ENCODE measurements at places on chromosomes 11 and 22.

DNA sequence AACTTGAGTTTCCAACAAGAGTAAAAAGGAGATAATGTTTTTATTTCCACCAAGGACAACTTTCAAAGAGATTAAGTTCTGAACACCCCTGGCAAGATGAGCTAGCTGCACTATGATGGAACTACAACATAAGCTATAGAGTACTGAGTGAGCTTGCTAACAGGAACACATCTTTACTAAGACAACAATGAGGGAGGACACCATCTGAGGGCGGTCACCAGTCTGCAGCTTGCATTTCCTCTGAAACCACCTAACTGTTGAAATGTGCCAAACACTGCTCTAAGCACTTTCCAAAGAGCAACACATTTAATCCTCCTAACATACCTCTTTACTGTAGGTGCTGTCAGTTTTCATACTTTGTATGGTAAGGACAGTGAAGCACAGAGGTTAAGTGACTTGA is 68.4 kb downstream of the TCF20 start:
- DNase-seq, result no peak

DNA sequence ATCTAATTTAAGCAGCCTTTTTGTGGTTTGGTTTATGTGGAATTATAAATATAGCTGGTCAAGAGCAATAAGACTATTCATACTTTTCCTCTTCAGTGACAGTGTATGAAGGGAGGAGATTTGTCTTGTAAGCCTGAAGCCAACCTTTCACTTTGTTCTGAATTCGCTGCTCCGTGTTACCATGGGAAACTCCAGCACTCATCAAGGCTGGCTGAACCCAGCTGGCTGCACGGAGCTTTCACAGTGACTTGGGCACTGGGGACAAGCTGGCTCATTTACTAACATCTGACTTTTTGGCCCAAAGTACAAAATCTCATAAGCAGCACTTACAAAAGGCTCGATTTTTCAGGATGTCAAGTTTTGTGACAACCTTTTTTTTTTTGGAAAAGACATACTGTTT is 120.4 kb upstream of the GRIA4 start:
- DNase-seq, result no peak

- no peak for DNase-seq
These were observed 42.6 kb upstream of the VPREB1 start for GRCh38 chr22:22201930-22202343.

- DNase-seq, result no peak
These were observed 268.4 kb downstream of the NELL1 start for GRCh38 chr11:20937826-20938225.

DNA sequence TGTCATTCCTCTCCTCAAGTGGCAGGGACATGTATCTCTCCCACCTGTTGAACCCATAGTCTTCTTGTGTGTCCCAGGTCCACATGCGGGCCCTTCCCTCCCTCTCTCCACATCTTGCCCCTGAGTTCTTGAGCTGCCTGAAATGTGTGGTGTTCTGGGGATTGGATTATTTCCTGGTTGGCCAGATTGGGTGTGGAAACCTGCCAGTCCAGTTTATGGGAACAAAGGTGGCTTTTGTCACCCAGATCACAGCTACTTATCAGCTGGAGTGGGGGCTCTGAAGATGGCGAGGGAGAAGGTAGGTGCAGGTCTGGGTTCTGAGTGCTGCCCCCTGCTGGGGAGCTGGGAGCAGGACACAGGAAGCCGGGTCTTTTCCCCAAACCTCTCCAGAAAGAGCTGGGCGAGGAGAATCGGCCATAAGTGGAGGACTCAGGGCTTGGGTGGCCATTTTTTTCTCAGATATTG is 14.2 kb downstream of the DTX4 start:
- DNase-seq, result peak; percentile 97

GRCh38 chr22:24142831-24143230 is 38.5 kb upstream of the SUSD2 start:
- DNase-seq, result no peak
